ENCODE measurements at places on chromosomes 5 and 9.

GRCh38 chr9:126475933-126476555, 137.7 kb upstream of the LMX1B start:
- no peak for DNase-seq

GRCh38 chr5:149447373-149448367, 68.6 kb upstream of the IL17B start:
- DNase-seq: no peak

GRCh38 chr9:131954299-131954698, 125.4 kb downstream of the MED27 start:
- no peak for DNase-seq

GRCh38 chr9:101311758-101312420, 72.9 kb downstream of the BAAT start:
- no peak for DNase-seq

- no peak for DNase-seq
Observed at GRCh38 chr5:68242743-68243142, 27.2 kb downstream of the PIK3R1 start.

GRCh38 chr5:141680751-141681201, 1.3 kb downstream of the ARAP3 start:
- DNase-seq: no peak

- no peak for DNase-seq
Observed at GRCh38 chr5:342501-343460, 21.3 kb downstream of the AHRR start.

GRCh38 chr5:126695091-126695490, 81.8 kb upstream of the LMNB1 start:
- DNase-seq: no peak

DNA sequence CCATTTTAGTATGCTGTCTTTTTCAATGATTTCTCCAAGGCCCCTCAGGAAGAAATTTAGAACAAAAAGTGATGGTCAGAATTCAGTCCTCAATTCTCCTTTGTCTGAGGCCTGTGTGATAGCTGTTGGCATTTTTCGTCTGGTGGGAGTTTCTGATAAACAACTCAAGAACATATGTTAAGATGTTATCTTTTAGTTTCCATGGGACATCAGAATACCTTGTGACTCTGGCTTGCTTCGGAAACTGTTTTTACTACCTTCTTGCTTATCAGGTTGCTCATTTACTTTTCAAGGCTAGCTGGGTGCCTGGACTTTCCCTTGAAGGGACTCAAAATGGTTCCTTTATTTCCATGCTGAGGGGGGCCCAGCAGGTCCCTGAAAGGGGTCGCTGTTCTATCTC, 97.2 kb downstream of the INVS start:
- DNase-seq: no peak

DNA sequence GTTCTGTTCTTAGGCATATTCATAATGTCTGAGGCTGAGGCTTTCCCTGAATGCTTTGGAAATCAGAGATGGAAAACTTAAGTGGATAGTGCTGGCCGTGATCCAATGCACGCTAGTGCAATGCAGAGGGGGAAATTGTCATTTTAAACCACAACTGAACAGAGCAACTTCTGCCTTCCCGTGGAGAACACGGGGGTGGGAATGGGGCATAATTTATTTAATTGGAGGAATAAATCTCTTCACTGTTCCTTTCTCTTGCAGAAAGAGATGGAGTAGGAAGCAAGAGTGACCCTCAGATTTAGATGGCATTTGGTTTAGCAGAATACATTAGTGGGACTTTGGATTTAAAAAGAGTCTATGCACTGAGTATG, 22.9 kb upstream of the NREP start:
- no peak for DNase-seq

GRCh38 chr9:105539452-105539851, 18.5 kb upstream of the FKTN start:
- DNase-seq: no peak

- no peak for DNase-seq
Observed at GRCh38 chr9:1960342-1961042, 54.7 kb upstream of the SMARCA2 start.

DNA sequence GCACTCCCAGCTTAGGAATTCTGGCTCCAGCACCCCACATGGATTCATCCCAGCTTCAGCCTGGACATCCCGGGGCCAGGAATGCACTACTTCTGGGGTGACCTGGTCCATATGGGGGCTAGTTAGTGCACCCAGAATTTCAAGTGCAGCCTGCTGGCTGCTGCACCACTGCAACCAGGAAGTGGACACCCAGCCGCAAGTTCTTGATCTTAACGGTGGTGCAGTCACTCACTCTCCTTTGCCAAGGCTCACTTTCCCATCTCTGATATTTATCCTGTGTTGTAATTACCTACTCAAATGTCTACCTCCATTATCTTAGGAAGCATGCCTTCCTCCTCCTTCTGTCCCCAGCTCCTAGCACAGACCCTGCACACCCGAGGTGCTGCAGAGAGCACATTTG, 26.2 kb upstream of the RAB14 start:
- no peak for DNase-seq

GRCh38 chr9:73135394-73135793, 16.3 kb upstream of the ANXA1 start:
- no peak for DNase-seq

- DNase-seq: no peak
Observed at GRCh38 chr5:123814801-123815470, 303.0 kb downstream of the CSNK1G3 start.

DNA sequence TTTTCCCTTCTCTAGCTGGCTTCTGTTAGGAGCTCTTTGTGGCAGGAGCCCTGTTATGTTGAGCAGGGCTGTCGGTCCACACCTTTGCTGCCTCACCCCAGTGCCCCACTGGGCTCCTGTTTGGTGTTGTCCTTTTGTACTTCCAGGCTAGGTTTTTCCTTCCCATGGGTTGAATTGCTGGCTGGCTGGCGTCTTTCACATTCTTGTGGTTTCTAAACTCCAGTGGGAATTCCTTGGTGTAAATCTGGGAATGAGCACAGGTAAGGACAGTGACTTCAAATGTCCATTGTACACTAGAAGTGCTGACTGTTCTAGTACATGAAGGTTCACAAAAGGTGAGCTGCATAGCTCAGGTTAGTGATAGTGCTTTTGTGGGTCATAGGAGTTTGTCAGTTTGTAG, 30.4 kb downstream of the RASGRF2 start:
- no peak for DNase-seq

DNA sequence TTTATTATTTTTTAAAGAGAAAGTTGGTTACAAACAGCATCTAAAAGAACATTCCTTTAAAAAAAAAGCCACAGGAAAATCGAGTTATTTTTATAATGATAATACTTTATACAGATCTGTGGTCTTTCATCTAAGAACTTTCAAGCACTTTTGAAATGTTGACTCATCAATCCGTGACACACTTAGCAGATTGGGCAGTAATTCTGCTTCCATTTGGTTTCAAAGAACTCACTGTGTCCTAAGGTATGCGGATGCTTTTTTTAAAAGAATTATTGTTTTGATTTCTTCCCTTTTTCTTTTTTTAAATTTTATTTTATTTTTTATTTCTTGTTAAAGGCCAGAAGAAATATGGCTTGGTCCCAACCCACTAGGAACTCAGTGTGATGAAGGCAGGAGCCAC, 147.8 kb downstream of the AOPEP start:
- no peak for DNase-seq

GRCh38 chr5:43007246-43007910, 32.7 kb downstream of the ANXA2R start:
- DNase-seq: peak; percentile 81

GRCh38 chr9:20030671-20031070, 241.8 kb upstream of the SLC24A2 start:
- DNase-seq: no peak

DNA sequence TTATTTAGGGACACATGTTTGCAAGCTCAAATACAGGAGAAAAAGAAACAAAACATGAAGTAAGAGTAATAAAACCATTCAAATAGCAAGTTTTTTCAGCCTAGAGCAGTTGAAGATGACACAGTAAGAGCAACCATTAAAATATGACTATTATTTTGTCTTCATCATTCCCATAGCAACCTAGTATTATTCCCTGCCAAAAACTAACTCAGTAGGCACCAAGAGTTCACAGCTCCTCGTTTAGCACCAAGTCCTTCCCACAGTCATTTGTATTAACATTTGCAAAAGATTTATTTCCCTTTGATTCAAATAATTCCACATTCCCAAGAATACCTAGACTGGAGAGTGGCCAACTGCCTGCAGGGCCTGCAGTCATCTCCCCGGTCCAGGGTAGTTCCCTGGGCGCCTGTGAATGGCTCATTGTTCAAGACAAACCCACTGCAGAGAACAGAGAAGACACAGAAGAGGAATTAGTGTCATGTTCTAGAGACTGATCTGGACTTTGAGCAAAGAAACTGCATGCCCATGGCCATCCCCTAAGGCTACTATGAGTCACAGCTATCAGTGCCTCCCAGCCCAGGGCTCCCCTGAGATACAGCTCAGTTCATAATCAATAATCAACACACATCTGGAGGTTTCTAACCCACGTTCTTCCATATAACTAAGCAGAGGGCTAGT, 139.1 kb upstream of the MAP3K1 start:
- no peak for DNase-seq

GRCh38 chr5:6484899-6485298, 36.2 kb downstream of the UBE2QL1 start:
- no peak for DNase-seq

DNA sequence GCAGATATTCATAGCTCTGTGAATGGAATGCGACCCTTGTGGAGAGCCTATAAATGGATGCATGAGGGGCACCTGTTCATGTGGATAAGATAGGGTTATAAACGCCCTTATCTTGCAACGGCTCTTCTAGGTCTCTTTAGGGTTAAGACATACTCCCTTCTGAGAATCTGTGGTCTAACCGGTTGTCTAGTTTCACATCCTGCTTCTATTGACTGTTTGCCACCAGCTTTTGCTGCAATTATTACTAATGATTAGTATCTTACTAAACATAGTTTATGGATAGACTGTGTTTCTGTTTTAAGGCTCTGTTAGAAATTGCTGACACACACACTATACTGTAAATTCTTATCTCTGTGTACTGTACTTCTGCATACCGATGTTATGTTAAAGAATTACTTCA, 198.9 kb upstream of the CYLC2 start:
- no peak for DNase-seq
